Sigmoid colon (tissue), 7 donors: ENCODE measurements at places on chromosomes 7 and 10. TPM values are rescaled to one million over a fixed set of nuclear protein-coding genes. Genes with fewer than 3 reads are reported as not detected.

DNA sequence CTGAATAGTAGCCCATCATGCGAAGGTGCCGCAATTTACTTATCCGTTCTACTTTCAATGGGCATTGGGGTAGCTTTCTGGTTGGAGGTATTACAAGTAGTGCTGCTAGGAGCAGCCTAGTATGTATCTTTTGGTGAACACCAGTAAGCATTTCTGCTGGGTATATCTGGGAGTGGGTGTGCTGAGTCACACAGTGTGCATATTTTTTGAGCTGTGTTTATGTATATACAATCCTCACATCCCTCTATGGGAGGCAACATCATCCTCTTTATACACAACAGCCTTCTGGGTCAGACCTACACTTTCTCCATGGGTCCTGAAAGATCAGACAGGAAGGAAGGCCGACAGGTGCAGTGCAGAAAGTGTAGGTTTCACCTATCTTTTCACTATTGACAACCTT lies 36.3 kb downstream of the PYROXD2 start:
- H3K36me3 ChIP-seq, result peaks cover 7% of the 10 kb centered on the region
- H3K27ac ChIP-seq, result no peak overlapping the region
- H3K27me3 ChIP-seq, result no peaks in the 10 kb centered on the region
- DNase-seq, result no peak
- H3K4me3 ChIP-seq, result no peak overlapping the region
- H3K4me1 ChIP-seq, result peaks cover 15% of the 10 kb centered on the region

DNA sequence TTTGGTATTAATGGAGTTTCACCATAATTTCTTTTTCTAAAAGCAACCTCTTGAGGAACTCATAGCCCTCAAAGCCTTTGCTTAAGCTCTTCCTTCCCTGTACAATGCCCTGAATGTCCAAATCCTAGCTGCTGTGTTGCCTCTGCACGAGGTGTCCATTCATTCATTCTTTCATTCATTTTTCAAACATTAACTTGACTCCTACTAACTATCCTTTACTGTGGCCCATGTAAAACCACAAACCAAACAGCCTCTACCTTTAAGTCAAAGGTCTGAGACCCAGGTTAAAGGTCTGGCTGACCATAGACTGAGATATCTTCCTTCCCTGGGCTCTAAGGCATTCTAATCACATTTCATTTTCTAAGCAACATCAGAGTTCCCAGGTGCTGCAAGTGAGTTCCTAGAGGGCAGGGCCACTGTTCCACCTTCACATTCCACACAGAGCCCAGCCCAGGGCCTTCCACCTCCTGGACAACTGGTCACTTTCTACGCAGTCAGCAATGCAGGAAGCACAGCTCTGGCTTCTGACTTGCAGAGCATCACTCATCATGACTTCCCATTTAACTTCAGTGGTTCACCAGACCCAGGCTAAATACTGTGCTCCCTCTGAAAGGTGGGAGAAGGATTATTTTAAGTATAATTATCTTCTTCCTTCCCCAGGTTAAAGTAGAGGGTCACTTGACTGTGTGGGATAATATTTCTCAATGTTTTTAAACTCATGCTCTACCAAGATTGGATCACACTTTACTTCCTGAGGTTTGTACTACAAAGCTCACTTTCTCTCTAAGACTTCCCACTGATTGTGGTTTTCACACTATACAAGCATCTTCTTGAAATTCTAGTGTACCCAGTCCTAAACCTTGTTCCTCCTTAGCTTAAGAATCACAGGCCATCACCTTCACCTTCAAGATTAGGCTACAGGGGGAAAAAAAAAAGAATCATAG lies 19.1 kb downstream of the ATXN7L1 start:
- H3K27me3 ChIP-seq, result no peaks in the 10 kb centered on the region
- H3K4me3 ChIP-seq, result no peak overlapping the region
- H3K27ac ChIP-seq, result no peak overlapping the region
- peaks cover 25% of the 10 kb centered on the region for H3K4me1 ChIP-seq
- DNase-seq, result no peak

GRCh38 chr10:89029785-89030437 lies 39.3 kb downstream of the FAS start:
- peak; percentile 88 for DNase-seq
- H3K27me3 ChIP-seq, result no peaks in the 10 kb centered on the region
- H3K4me1 ChIP-seq, result peaks cover 22% of the 10 kb centered on the region
- H3K27ac ChIP-seq, result no peak overlapping the region
- no peak overlapping the region for H3K4me3 ChIP-seq
- H3K36me3 ChIP-seq, result no peaks in the 10 kb centered on the region

Gene EPHA1
- 0.14 TPM for total RNA-seq
